ENCODE measurements at places on chromosomes 5 and 9.

GRCh38 chr9:94991961-94992907, 265.7 kb downstream of the AOPEP start:
- no peak for DNase-seq

GRCh38 chr5:1262381-1262780, 32.5 kb downstream of the TERT start:
- DNase-seq, result no peak

- no peak for DNase-seq
Measured at GRCh38 chr9:94874316-94874715, 147.8 kb downstream of the AOPEP start.

DNA sequence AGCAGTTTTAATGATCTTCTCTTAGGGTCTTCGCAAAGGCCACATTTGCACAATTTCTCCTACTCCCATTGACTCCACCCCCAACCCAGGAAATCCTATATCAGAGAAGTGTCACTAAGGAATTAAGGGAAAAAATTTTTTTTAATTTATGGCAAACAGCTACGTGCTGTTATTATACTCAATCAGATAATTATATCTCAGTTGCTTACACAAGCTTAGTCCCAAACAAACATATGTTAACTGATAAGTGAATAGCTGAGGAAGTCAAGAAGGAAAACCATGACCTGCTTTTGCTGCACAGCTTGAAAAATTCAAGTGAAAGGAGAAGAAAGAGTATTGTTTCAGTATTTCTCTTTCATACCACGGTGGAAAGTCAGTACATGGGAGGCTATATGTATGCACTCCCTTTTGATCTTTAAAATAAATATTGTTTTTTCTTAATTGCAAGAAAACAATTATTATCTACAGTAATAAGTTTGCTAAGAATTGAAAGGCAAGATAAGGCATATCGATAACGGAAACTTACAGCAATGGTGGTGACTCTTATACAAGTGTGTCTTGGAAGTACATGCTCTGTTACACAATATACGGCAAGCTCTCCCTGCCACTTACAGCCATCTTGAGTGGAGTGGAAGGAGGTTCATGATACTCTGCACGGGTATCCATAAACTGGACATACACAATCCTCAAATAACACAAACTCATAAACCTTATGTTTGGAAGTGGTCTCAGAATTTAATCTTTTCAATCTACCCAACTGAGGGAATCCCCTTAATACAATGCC, 167.9 kb upstream of the FREM1 start:
- DNase-seq, result no peak

DNA sequence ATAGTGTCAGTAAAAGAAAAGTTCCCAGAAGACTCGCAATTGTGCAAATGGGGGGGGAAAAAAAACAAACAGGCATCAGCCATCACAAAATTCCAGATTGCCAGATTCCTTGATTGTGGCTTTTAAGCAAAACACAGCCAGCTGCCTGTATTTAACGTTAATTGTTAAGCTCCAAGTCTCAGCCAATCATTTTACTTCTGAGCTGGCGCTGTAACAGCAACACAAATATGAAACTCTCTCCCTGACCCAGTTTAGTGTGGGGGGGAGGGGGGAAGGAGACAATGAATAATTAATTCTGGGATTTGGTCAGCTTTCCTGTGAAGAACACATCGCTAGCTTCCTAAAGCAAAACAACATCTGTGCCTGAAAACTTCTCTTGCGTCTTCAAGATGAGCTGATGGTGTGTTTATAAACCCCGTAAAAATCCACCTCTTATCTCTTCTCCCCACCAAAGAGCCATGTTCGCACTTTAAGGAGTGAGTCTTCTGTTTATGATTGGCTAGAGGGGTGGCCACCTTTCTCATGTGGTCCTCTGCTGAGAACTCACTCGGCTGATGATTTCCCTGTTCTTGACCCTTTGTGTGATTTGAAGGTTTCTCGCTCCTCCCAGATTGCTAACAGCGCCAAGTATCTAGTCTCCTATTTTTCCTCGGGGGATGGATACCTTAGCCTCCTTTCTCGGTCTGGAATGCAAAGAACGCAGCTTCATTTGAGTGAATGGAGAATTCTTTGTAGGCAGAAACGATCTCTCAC, 160.2 kb upstream of the DAPK1 start:
- DNase-seq, result no peak

DNA sequence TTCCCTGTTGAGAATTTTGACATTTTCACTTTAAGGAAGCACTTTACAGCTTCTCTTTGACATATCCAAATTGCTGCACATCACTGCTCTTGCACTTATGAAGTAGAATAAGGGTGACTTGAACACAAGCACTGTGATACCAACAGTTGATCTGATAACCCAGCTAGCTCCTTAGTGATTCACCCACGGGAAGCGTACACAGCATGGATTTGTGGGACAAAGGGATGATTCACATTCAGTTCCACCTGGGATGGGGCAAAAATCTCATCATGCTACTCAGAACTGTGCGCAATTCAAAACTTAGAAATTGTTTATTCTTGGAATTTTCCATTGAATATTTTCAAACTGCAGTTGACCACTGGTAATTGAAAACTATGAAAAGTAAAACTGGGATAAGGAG, 1565.5 kb upstream of the CDH9 start:
- DNase-seq, result no peak

DNA sequence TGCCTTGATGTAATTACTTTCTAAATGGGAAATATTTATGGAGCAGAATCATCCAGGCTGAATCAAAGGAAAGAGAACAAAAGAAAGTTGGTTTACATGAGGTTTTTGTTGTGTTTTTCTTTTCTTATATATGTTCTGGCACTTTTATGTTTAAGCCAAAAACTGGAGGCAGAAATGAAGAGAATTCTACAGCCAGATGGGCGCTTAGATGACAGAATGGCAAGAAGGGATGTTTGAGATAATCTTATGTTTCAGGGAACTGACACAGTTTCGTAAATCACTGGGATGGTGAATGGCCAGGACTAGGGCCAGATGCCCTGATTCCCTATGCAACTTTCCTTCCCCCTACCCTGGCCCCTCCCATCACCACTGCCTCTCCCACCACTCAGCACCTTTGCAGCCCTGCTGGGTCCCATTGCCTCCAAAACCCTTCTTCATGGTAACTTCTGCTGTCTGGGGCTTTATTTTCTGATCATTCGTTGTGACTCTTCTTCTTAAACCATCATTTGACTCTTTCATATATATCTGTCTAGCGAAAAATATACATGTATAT, 111.8 kb downstream of the EFNA5 start:
- DNase-seq, result peak; percentile 64

- DNase-seq, result no peak
Measured at GRCh38 chr5:41842777-41843176, 27.4 kb downstream of the OXCT1 start.

- no peak for DNase-seq
Measured at GRCh38 chr5:8138884-8139283, 269.9 kb downstream of the MTRR start.

DNA sequence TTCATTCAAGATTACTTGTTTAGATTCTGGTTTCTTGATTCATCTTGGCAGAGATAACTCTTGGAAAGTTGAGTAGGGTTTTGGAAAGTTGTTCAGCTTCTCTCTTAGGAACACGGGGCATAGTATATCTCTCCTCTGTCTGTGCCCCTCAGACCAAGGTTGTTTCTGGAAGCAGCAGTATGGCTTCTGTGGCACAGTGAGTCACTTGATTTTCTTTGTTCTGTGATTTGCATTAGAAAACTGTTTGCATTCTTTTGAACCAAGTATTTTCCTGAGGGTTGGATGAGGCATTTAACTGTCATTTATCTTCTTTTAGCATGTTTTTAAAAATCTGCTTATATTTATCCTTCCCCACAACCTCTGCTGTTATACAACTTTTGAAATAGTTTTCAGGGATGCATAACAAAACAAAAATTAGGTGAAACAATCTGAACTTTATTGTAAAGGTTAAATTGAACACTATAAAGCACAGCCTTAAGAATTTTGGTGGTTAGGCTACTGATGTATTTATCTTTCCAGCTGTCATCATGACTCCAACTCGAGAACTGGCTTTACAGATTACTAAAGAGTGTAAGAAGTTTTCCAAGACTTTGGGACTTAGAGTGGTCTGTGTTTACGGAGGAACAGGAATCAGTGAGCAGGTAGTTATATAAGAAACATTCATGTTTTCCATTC, 26.5 kb downstream of the DDX46 start:
- no peak for DNase-seq

- no peak for DNase-seq
Measured at GRCh38 chr5:134417707-134418106, 6.0 kb upstream of the CDKN2AIPNL start.

DNA sequence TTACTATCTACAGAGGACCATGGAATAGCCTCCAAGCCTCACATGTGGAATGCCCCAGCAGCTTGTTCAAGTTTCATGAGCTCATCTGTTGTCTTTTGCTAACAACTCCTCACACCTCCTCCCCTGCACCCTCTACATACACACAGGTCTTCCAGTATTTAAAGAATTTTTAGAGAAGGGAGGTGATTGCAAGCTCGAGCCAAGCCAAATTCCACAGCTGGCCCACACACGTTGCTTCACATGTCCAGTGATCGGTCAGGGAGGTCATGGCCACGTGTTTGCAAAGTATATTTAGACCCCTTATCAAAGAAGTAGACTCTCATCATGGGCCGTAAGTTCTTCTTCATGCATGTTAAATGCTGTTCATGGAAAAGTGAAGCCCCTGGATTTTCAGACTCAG, 281.7 kb downstream of the OSTF1 start:
- DNase-seq, result no peak

DNA sequence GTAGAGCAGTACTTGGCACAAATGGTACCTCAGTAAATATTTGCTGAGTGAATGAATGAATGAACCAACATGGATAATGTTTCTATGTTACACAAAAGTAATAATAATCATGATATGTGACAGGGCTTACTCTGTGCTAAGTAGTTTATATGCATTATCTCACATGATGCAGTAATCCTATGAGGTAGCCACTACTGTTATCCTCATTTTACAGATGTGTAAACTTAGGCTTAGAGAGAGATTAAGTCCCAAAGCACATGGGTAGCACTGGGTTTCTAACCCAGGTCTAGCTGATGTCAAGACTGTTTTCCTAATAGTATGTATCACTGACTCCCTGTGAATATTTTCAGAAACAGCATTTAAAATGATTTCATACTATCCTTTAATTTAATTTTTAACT, 44.1 kb upstream of the VDAC1 start:
- DNase-seq, result no peak

GRCh38 chr5:43236653-43237355, 44.8 kb downstream of the NIM1K start:
- DNase-seq, result no peak

GRCh38 chr5:144944936-144945335, 774.3 kb downstream of the KCTD16 start:
- peak; percentile 9 for DNase-seq

DNA sequence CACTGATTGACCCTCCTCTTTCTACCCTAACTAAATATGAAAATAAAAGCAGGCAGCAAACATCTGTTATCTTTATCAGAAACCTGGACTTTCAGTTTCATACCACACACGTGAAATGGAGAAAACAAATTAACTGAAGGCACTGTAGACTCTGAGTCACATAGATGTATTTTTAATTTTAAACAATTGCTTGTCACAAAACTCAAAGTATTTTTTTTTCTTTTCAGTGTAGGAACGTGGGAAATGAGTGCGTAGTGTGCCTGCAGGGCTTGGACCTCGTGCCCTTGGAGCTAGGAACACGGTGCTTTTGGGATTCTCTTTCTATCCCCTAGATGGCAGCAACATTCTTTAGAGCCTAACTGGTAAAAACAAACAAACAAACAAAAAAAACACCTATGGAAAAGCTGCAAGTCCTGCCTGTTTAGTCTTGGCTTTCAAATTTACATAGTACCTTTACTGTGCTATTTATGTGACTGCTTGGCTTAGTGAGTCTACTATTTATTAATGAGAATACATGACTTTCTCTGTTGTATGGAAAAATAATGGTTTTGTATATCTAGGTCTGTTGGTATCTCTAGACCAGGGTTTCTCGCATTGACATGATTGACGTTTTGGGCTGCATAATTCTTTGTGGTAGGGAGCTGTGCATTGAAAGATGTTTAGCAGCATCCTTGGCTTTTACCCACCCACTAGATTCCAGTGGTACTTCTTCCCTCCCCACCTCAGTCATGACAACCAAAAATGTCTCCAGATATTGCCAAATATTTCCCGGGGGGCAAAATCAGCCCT, 16.8 kb upstream of the ACTBL2 start:
- peak; percentile 39 for DNase-seq

- no peak for DNase-seq
Measured at GRCh38 chr5:141945511-141946051, 12.4 kb downstream of the PCDH12 start.

- no peak for DNase-seq
Measured at GRCh38 chr9:88772575-88772974, 218.7 kb upstream of the S1PR3 start.

DNA sequence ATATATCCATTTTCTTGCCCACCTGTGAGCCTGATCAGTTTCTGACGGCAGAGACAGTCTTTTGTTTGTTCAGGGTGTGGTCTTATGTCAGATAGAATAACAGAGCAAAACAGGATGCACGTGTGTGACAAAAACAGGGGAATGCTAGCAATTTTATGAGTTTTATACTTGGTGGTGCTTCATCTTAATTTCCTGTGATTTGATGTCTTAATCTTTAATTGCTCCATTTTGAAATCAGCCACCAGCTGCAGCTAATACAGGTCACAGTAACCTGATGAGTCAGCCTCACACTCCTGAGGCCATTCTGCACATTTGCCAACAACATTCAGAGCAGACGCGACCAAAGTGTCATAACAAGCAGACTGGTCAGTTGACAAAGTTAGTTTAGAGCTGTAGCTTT, 42.3 kb upstream of the JMY start:
- no peak for DNase-seq

DNA sequence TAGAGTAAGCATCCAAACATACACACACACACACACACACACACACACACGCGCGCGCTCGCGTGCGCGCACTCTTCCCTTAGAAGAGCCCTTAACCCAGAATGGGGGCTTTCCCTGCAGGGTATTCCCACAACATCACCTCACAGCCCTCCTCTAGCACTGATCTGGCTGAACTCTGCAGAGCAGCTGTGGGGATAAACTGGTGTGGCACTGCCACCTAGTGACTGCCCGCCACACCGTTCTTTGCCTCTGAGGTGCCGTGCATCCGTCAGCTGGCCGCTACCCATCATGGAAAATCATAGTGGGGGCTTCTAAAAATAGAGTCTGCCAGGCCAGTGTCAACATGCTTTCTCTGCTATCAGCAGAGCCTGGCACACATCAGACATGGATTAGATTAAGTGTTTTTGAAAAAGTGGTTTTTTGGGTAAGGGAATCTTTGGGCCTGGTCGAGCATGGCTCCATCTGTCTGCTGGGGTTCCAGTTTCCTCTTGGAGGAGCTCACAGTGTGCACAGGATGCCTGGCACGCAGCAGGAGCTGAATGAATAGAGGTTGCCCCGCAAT, 88.1 kb downstream of the KCNN2 start:
- DNase-seq, result peak; percentile 81

GRCh38 chr5:9547122-9547947, 1.5 kb upstream of the SEMA5A start:
- DNase-seq, result no peak

- DNase-seq, result peak; percentile 35
Measured at GRCh38 chr9:22700171-22700570, 253.5 kb downstream of the DMRTA1 start.
